ENCODE measurements at places on chromosomes 3 and 15.

GRCh38 chr3:73602170-73602569 lies 22.6 kb downstream of the PDZRN3 start:
- peak; percentile 99 for DNase-seq

- DNase-seq, result no peak
Observed at GRCh38 chr3:145721273-145721805, 439.6 kb downstream of the PLOD2 start.

GRCh38 chr3:69420781-69421520 lies 35.1 kb upstream of the FRMD4B start:
- no peak for DNase-seq

DNA sequence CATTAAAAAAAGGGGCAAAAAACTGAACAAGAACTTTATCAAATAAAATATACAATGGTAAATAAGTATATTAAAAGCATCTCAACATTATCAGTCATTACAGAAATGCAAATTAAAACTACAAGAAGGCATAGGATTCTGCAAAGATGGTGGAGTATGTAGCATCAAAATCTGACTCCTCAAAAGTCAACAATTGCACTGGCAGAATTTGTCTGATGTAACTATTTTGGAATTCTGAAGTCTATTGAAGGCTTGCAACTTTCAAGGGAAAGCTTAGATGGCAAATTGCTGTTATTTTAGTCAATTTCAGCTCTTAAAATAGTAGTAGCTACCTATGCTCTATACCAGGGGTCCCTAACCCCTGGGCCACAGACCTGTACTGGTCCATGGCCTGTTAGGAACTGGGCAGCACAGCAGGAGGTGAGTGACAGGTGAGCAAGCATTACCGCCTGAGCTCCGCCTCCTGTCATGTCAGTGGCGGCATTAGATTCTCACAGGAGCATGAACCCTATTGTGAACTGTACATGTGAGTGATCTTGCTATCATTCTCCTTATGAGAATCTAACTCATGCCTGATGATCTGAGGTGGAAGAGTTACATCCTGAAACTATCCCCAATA lies 107.6 kb downstream of the TGFBR2 start:
- peak; percentile 8 for DNase-seq

DNA sequence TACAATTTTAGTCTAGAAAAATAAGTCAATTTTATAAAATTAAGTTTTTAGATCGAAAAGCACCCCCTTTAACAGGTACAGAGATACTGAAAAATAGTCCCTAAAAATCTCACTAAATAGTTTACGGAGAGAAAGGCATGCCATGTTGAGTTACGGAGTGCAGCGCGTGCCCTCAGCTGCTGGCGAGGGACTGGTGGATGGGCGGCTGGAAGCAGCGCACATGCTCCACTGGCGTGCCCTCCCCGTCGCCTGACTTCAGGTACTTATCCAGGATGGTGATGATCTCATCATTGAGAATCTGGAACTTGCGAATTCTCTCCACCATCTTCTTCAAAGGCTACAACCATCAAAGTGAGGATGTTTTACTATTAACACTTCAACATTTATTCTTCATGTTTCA lies 31.4 kb downstream of the NIPA2 start:
- no peak for DNase-seq

GRCh38 chr3:148090156-148090555 lies 607.5 kb upstream of the AGTR1 start:
- DNase-seq, result no peak

GRCh38 chr15:101479851-101480612 lies 9.5 kb downstream of the PCSK6 start:
- no peak for DNase-seq

- no peak for DNase-seq
Observed at GRCh38 chr3:57160076-57160764, 4.9 kb downstream of the IL17RD start.

DNA sequence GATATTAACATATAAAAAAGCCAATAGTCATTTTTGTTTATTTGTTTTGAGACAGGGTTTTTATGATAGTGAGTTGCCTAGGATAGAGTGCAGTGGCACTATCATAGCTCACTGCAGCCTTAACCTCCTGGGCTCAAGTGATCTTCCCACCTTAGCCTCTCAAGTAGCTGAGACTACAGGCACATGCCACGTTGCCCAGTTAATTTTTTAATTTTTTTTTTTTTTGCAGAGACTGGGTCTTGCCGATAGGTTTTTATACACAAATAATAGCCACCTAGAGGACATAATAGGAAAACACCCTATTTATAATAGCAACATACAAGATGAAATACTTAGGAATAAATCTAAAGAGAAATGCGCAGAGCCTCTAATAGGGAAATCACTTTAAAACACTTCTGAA lies 13.3 kb downstream of the EIF3J start:
- DNase-seq, result peak; percentile 39

- DNase-seq, result no peak
Observed at GRCh38 chr15:80491163-80491847, 87.1 kb downstream of the ARNT2 start.

- no peak for DNase-seq
Observed at GRCh38 chr15:27066446-27066845, 95.5 kb downstream of the GABRG3 start.

DNA sequence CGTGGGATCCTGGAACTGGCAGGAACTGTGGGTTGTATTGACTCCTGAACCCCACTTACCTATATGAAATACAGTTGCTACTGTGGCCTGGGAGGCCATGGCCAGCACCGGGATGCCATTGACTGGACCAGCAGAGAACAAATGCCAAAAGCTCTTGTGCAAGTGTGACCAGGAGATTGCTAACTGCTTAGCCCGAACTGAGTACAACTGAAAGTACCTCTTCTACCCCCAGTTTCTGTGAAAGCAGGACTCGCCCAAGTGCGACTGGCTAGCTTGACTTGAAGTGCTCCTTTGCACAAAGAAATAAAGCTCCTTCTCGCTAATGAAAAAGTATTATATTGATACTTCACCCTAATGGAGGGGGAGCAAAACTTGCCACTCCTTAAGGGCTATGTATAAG lies 101.3 kb upstream of the ATP11B start:
- no peak for DNase-seq

GRCh38 chr3:100209169-100209568 lies 51.6 kb upstream of the TBC1D23 start:
- no peak for DNase-seq

DNA sequence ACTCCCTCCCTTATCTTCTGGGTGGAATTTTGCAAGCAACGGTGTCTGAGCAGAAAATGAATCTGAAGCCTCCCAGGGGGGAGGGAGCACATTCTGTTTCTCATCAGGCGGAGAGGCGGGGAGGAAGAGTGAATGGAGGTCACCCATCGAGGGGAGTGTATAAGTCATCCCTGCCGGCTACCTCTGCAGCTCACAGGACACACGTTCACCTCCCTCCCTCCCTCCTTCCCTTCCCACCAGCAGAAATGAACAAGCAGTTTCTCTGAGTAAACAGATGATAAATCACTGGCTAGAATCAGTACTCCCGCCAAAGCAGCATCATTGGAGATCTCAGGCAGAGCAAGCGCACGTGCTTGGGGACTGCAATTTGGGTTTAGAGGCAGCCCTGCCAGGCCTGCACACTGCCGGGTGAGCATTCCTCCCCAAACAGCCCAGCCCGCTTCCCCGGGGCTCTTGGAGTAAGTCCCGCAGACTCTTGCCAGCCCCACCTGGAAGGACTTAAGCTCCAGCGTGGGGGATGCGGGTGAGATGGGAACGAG lies 38.3 kb downstream of the CPN2 start:
- DNase-seq, result peak; percentile 88

- DNase-seq, result no peak
Observed at GRCh38 chr3:107218864-107219269, 158.4 kb upstream of the CCDC54 start.

DNA sequence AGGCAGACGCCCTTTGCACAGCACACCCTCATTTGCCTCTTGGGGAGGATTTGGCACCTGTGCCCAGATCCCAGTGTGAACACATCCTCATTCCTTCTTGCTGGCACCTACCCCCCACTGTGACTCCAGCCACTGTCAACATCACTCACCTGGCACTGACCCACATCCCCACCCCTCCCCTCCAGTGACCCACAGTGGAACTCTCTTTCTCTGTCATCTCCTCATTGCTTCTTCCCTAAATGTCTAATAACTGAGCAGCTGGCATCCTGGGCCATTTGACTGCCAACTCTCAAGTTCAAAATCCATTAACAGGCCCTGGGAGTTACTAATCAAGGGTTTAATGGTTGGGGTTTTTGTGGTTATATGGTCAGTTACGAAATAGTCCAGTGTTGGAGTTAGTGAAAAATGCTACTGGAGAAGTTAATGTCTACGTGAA lies 14.4 kb downstream of the SNAPC5 start:
- DNase-seq, result peak; percentile 66

- no peak for DNase-seq
Observed at GRCh38 chr15:70320482-70320881, 222.8 kb upstream of the TLE3 start.

- peak; percentile 97 for DNase-seq
Observed at GRCh38 chr15:85794598-85795336, at the start of gene KLHL25. Gene KLHL25, minus strand, starts transcription at chr15:85794925. Its CDS starts 25,115 bp downstream, at chr15:85769810.
